NCI-H524 treated with DMSO at 0.1 percent for 48 hours (cell line): ENCODE measurements at places on chromosomes 4 and X.

GRCh38 chr4:61860376-61860775, 660.2 kb downstream of the ADGRL3 start:
- DNase-seq = no peak

DNA sequence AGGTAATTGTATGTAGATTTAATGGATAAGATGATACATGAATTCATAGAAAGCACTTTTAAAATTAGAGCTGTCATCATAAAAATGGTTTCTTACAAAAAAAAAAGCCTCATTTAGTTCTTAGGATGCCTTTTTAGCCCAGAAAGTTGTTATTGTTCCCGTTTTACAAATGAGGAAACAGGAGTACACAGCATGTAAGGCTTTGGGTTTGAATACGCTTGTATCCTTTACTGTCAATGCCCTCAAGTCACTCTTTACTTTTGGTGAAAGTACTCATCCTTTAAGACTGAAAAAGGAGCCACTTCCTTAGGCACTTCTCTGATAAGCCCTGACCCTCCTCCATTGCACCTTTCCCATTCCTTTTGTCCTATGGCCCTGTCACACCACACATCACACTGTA, 4.9 kb downstream of the EREG start:
- no peak for DNase-seq

GRCh38 chr4:2322227-2322626, 60.3 kb upstream of the MXD4 start:
- DNase-seq = no peak

DNA sequence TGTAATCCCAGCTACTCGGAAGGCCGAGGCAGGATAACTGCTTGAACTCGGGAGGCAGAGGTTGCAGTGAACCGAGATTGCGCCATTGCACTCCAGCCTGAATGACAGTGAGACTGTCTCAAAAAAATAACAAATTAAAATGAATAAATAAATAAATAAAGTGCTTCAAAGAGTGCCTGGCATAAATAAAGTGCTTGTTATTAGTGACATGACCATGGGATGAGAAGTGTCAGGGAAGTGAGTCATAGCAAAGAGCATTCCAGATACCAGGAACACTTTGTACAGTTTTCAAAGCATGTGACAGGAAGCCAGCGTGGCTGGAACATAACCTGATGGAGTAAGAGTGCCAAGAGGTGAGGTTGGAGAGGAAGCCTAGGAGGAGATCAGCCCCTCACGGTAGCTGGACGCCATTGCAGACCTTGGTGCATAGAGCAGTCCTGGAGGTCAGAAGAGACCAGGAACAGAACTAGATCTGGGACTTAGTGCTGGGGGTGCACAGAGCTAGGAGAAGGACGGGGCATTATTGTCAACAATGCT, 6.0 kb upstream of the WDR13 start:
- no peak for DNase-seq

DNA sequence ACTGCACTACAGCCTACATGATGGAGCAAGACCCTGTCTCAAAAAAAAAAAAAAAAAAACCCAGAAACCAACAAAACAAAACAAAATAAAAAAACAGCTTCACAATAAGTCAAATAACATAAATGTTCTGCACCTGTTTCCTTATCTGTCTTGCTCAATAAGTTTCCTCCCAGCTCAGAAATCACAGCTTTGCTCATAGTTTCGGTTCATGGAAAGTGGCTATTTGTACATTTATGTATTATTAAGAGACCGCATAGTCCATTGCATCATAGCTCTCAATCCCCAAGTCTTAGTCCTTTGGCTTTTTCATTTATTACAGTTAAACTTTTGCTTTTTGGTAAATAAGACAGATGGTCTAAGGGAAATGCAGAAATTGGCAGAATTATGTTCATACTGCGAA, 24.4 kb upstream of the CFAP299 start:
- DNase-seq = no peak

GRCh38 chrX:107025545-107025944, 25.5 kb upstream of the MORC4 start:
- no peak for DNase-seq

DNA sequence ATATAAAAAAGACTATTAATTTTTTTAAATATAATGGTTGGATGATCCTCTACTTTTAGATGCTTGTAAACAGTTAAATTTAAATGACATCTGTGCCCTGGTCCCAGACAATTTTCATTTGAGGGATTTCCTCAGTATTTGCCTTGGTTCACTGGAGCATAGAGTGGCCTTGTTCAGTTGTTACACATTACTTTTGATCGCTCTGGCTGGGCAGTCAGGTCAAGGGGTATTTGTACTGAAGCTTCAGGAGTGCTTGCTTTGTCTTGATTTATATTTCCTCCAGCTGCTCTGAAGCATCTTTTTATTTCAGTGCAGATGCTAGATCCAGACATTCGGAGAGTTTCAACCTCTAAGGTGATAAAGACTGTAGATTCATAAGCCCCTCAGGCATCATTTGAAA, 50.0 kb downstream of the COMMD8 start:
- DNase-seq = no peak

- no peak for DNase-seq
These were observed 120.6 kb upstream of the MID1 start for GRCh38 chrX:10741003-10741402.

DNA sequence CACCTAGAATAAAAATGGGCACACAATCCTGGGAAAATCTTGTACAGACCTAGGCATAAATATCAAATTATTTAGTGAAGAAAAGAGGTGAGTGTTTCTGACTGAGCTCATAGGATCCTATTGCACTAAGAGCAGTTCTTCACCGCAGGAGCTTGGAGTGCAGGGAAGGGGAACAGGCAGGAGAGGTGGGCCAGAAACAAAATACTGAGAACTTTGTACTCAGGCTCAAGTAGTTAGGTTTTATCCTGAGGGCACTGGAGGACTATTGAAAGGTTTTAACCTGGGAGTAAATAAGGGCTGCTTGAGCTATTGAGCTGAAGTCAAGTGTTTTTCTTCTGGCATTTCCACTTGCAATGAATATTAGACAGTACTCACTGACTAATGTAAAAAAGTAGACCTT, 12.2 kb downstream of the EPHA5 start:
- peak; percentile 5 for DNase-seq

GRCh38 chrX:31178064-31178768, 106.4 kb upstream of the FTHL17 start:
- no peak for DNase-seq

DNA sequence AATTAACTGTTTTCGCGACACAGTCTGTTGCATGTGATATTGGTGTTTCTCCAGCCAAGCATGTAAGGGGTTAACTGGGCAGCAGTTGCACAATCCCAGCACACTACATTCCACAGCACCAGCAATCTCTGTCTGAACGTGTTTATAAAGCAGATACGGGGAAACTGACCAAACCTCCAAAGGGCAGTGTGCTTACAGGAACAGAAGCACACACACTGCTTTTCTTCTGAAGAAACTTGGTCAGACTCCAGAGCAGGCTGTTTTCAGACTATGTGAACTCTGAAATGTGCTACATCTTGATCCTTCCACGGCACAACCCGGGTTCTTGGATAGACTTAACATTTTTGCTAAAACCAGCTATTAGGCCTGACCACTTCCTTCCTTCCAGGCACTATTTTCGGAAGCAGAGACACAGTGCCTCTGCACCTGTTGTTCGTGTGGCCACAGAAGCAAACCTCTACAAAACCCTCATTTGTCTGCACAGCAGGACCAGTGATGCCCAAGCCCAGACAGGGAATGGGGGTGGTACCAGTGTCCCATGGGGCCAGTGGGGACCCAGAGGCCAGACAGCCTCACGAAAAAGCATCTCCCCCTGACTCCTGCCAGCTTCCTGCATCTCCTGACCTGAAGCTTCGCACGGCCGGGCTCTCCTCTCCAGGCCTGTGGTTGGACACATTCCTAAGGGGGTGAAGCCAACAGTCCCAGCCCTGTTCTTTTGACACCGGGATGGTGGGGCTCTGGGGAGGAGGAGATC, 90.1 kb downstream of the IRF2 start:
- DNase-seq = no peak

- DNase-seq = no peak
These were observed 942.9 kb upstream of the PABPC4L start for GRCh38 chr4:135144498-135144897.

GRCh38 chr4:123838474-123838873, 441.9 kb downstream of the SPRY1 start:
- DNase-seq = no peak

DNA sequence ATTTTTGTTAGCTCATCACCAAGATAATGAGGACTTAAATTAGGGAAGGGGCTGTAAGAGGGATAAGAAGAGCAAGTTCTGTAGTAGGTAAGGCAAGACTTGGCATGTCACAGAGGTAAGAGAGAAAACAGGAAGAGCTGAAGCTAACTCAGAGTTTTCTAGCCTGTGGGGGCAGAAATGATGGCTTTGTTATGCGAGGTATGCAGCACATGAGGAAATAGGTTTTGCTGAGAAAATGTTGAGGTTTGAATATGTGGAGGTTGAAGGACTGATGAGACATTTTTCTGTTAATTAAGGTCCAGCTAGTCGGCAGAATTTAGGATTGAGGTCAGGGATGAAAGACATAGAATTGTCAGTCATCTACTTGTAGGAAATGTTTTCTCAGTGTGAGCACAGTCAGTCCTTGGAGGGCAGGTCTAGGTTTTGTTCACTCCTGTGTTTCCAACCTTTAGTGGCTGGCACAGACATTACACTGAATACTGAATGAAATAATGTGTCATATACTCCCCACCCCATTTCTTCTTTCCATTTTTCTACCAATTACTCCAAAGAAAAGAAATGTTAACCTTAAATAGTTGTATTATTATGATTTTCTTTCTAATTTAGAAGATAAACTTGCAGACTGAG, 154.0 kb upstream of the AADAT start:
- no peak for DNase-seq

- DNase-seq = no peak
These were observed 21.5 kb downstream of the JADE1 start for GRCh38 chr4:128830906-128831503.

DNA sequence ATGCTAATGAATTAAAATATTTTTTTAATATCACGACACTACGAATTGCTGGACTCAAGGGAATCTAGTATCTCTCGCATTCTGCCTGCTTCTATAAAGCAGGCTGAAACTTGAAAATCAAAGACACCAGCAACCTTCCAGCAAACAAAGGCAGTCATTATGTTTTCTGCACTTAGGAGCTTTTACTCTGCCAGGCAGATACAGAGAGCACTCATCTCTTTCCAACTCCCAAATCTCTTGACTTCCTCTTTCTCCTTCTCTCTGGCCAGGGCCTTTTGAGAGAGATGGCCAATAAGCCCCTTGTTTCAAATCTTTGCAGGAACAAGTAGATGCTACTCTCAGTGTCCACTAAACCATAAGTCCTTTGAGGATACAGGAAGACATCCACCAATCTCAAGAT, 95.2 kb upstream of the KLF3 start:
- no peak for DNase-seq

GRCh38 chr4:76622126-76622525, 187.1 kb downstream of the SHROOM3 start:
- no peak for DNase-seq

GRCh38 chr4:94339779-94340178, 2.9 kb downstream of the HPGDS start:
- DNase-seq = no peak

DNA sequence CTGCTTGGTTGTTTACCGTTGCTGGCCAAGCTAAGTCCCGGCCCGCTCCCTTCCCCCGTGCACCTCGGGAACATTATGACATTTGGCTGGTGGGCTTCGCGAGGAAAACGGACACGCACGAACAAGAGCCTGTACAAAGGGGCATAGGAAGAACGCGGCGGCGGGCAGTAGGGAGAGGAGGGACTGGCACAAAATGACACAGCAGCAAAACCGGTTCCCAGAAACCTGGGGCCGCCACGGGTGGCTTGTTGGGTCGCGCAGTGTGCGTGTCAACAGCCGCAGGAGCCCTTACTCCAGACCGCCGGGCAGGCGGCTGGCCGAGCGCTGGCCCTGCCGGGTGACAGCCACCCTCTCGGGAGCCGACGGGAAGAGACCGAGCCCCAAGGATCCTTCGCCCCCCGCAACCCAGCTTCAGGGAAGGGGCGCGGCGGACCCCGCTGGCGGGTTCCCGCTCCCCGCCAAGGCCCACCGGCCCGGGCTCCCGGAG, 1.6 kb upstream of the LIN54 start:
- DNase-seq = no peak

DNA sequence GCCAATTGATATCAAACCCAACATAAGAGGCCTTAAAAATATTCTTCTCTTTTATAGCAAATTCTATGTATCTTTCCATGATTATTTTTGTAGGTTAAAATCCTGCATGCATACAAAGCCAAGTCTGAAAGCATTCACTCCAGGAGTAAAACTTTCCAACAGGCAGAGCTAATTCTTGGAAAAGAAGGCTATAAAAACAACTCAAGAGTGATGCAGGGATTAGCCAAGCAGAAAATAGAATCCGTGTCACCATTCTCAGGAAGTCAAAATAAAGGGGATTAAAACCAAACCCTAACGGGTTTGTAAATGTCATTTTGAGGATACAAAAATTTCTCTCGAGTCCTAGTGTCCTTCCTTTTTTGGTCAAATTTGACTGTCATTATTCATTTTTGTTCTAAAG, 412.4 kb downstream of the DMD start:
- no peak for DNase-seq

GRCh38 chrX:48721916-48722315, 25.4 kb downstream of the SUV39H1 start:
- DNase-seq = no peak

DNA sequence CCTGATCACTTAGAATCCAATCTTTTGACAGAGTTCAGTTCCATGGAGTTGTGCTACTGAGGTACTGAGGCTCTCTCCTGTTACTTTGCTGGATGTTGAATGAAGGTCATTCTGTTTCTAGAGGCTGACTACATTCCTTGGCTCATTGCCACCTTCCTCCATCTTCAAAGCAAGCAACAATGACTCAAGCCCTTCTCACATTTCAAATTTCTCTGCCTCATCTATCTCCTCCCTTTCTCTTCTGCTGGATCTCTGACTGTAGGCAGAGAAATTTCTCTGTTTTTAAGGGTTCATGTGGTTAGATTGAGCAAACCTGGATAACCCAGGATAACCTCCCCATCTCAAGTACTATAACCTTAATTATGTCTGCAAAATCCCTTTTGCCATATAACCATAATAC, 775.4 kb downstream of the STPG2 start:
- DNase-seq = no peak

GRCh38 chr4:130029442-130029841, 933.5 kb downstream of the C4orf33 start:
- no peak for DNase-seq

GRCh38 chr4:126470862-126471261, 1156.1 kb downstream of the FAT4 start:
- DNase-seq = no peak

DNA sequence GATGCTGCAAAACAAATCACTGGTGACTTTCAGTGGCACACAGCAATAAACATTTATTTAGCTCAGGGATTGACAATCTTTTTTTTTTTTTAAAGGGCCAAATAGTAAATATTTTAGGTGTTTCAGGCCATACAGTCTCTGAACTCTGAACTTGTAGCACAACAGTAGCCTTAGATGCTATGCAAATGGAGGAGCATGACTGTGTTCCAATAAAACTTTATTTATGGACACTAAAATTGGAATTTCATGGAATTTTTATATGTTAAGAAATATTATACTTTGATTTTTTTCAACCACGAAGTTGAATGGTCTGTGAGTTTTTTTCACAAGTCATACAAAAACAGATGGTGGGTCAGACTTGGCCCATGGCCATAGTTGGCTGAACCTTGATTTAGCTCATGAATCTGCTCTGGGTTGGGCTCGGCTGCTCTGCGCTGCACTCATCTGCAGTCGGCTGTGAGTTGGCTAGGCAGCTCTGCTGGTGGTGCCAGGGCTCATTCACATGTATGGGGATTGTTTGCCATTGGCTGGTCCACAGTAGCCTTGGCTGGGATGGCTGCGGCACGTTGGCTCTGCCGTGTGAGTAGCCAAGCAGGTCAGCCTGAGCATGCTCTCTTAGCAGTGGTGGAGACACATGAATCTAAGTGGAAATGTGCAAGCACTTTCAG, 231.7 kb upstream of the PGRMC2 start:
- no peak for DNase-seq
